Activated T-helper 1 cell treated with anti-CD3 and anti-CD28 coated beads, Interleukin-12 subunit alpha, Interleukin-12 subunit beta, Interleukin-2, Interleukin-4 antibody, amounts not matched to agents 30 ng/mL and 10 ng/mL and 1 ng/mL, durations not matched to agents 14 hours and 24 hours and 36 hours (primary cell): ENCODE measurements at places on chromosomes 11 and 22. TPM values are rescaled to one million over a fixed set of nuclear protein-coding genes. Genes with fewer than 3 reads are reported as not detected.

The DTX4 gene
- 0.05 TPM in 2 replicates for total RNA-seq

The OTOG gene
- total RNA-seq: not detected in 2 replicates

The PGA5 gene
- total RNA-seq: not detected in 2 replicates

The SLC22A8 gene
- not detected in 2 replicates for total RNA-seq

The MYBPC3 gene
- total RNA-seq: not detected in 2 replicates

GRCh38 chr11:65774525-65775306, 6.1 kb downstream of the AP5B1 start:
- H3K36me3 ChIP-seq: peaks cover 3% of the 10 kb centered on the region
- no peak for DNase-seq
- peaks cover 19% of the 10 kb centered on the region for H3K4me1 ChIP-seq
- no peak overlapping the region for H3K4me3 ChIP-seq
- H3K27me3 ChIP-seq: no peaks in the 10 kb centered on the region

DNA sequence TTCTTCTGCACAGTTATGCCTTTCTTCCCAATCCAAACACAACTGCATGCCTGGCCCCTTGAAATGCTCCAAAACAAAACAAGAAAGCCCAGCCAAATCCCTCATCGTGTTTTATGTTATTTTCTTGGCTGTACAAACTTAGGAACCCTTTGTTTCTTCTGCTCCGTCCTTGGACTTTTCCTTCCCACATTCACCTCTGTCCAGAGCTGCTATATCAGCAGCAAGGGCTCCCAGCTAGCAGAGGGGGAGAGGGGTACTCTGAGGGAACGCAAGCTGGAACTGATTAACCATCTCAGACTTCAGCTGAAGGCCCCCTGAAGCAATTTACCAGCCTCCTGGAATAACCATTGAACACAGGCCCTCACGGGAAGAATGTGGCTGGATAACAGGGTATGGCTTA, 214.7 kb downstream of the TENM4 start:
- H3K27me3 ChIP-seq: no peaks in the 10 kb centered on the region
- no peaks in the 10 kb centered on the region for H3K4me1 ChIP-seq
- no peak for DNase-seq
- no peak overlapping the region for H3K4me3 ChIP-seq

- DNase-seq: no peak
- H3K27me3 ChIP-seq: peaks cover 4% of the 10 kb centered on the region
- H3K27ac ChIP-seq: no peak overlapping the region
- H3K4me3 ChIP-seq: no peak overlapping the region
- H3K4me1 ChIP-seq: peaks cover 26% of the 10 kb centered on the region
- H3K36me3 ChIP-seq: peaks cover 34% of the 10 kb centered on the region
These were observed 7.0 kb downstream of the MTFP1 start for GRCh38 chr22:30432520-30432919.

DNA sequence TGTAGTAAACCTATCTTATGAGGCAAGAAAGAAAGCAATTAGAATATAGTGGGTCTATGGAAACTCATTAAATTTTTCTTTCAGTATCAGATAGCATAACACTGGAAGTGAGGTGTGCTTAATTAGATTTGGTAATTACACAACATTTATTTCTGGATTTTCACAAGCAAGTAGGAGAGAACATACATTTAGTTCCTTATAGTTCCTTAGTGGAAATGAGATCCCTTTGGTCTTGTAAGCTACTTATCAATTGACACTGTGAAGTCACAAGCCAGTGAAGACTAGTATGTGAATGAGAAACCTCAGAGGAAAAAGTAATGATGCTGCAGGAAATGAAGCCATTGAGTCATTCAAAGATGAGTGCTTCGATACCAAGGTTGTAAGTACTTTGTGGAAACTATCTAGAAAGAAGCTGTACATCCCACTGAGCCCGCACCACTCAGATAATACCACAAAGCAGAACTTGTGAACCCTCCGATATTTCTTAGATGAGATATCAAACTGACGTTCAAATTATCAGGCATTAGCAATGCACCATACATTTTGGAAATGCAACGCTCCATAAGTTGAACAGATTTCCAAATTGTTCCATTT, 53.5 kb downstream of the ENTHD1 start:
- H3K4me1 ChIP-seq: peaks cover 16% of the 10 kb centered on the region
- H3K4me3 ChIP-seq: no peak overlapping the region
- H3K36me3 ChIP-seq: no peaks in the 10 kb centered on the region
- peak overlapping the region; percentile 51 for H3K27ac ChIP-seq

GRCh38 chr11:11663907-11664306, 42.1 kb upstream of the GALNT18 start:
- H3K27ac ChIP-seq: no peak overlapping the region
- no peaks in the 10 kb centered on the region for H3K4me1 ChIP-seq
- H3K27me3 ChIP-seq: peaks cover 16% of the 10 kb centered on the region
- no peak for DNase-seq
- H3K36me3 ChIP-seq: no peaks in the 10 kb centered on the region

DNA sequence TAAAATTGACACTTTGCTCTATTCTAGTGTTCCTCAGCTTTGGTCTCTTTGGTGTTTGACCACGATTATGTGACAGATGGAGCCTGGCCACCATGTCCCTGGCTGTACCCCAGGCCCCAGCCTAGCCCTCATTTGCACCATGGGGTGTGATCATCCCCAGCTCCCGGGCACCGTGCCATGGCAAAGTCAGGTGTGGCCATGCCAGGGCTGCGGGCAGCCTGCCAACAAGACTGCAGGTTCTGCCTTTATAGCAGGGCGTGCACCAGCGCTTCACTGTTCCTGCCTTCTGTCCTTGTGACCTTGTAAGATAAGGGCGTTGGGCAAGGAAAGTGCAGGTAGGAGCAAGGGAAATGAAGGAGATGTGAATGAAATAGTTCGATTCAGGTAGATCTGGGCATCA, 22.4 kb upstream of the APOBEC3A start:
- peaks cover 38% of the 10 kb centered on the region for H3K27me3 ChIP-seq
- H3K27ac ChIP-seq: no peak overlapping the region
- no peaks in the 10 kb centered on the region for H3K36me3 ChIP-seq

GRCh38 chr11:79185351-79185750, 255.5 kb downstream of the TENM4 start:
- no peak overlapping the region for H3K4me3 ChIP-seq
- no peaks in the 10 kb centered on the region for H3K36me3 ChIP-seq
- DNase-seq: no peak
- no peaks in the 10 kb centered on the region for H3K4me1 ChIP-seq

DNA sequence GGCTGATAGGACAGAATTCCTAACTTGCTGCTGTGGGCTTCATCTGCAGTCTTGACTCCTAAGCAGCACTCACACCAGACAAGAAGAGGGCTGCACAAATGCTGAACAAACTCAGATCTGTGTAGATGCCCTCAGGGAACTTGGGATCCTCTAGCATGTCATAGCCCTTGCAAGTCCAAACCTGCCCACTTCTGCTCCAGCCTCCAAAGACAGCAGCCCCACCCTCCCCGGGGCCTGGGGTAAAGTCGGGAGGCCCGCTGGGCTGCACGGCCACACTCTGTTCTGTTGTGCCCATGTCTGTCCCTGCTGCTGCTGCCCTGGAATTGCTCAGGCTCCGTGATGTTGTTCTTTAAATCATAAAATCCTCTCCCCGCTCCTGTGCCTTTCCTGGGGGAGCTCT, 28.3 kb downstream of the DRD2 start:
- H3K4me1 ChIP-seq: peaks cover 5% of the 10 kb centered on the region
- peaks cover 14% of the 10 kb centered on the region for H3K27me3 ChIP-seq
- no peak overlapping the region for H3K4me3 ChIP-seq
- no peak for DNase-seq

DNA sequence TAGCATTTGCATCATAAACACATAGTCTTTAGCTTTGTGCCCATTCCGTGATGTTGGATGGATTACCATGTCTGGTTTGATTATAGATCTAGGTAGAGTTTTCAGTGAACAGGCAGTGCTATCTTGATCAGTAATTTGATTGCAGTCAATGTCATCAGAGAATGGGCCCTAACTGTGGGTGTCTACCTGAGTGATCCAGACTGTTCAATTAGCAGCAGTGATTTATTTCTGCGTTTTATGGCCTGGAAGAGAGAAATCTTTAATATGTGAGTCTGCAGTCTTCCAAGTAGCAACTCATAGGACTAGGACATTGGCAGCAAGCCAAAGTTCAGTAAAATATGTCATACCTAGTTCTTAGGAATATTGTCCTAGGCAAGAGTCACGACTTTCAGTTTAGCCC, 80.3 kb downstream of the CASP12 start:
- H3K27ac ChIP-seq: no peak overlapping the region
- H3K4me1 ChIP-seq: no peaks in the 10 kb centered on the region
- no peaks in the 10 kb centered on the region for H3K27me3 ChIP-seq
- no peak for DNase-seq
- peaks cover 4% of the 10 kb centered on the region for H3K36me3 ChIP-seq

- H3K27me3 ChIP-seq: peaks cover 6% of the 10 kb centered on the region
- H3K36me3 ChIP-seq: no peaks in the 10 kb centered on the region
- H3K4me3 ChIP-seq: no peak overlapping the region
- no peaks in the 10 kb centered on the region for H3K4me1 ChIP-seq
- no peak for DNase-seq
These were observed 230.8 kb downstream of the ADAMTS15 start for GRCh38 chr11:130679247-130679646.

DNA sequence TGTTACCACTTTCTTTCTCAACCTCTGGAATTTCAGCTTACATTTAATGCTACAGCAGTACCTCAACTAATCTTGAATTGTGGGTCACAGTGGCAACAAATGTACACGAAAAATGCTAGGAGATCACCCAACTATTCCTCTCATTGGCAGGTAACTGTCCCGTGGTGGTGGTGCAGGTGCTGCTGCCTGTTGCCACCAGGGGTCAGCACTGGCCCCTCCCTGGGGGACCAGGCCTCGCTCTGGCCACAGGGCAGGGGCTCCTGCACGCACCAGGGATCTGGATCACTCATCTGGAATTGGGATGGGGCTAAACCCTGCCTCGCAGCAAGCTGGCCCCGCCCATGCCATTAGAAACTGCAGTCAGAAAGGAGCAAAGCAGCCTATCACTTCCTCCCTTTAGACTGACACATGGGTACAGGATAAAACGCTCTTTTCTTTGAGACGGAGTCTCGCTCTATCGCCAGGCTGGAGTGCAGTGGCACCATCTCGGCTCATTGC, 6.9 kb upstream of the POLDIP3 start:
- H3K27ac ChIP-seq: peak overlapping the region; percentile 26
- no peak overlapping the region for H3K4me3 ChIP-seq

DNA sequence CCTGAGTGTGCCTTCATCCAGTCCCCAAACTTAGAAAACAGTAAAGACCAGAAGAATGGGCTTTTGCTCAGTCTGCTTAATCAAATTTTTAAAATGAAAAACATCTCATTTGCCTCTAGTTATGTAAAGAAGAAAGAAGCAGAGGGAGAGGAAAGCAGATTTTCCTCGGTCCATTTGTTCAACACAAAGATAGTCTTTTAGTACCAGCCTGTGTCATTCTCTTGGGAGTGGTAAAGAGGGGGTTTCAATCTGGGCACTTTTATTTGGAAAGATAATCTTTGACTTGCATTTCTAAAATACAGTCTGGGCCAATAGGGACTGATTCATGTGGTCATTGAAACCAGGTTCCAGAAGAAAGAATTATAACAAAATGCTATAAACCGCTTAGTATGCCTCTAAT, 29.5 kb downstream of the KREMEN1 start:
- no peaks in the 10 kb centered on the region for H3K4me1 ChIP-seq
- no peak overlapping the region for H3K27ac ChIP-seq
- DNase-seq: no peak
- no peaks in the 10 kb centered on the region for H3K36me3 ChIP-seq
- H3K27me3 ChIP-seq: peaks cover 18% of the 10 kb centered on the region

DNA sequence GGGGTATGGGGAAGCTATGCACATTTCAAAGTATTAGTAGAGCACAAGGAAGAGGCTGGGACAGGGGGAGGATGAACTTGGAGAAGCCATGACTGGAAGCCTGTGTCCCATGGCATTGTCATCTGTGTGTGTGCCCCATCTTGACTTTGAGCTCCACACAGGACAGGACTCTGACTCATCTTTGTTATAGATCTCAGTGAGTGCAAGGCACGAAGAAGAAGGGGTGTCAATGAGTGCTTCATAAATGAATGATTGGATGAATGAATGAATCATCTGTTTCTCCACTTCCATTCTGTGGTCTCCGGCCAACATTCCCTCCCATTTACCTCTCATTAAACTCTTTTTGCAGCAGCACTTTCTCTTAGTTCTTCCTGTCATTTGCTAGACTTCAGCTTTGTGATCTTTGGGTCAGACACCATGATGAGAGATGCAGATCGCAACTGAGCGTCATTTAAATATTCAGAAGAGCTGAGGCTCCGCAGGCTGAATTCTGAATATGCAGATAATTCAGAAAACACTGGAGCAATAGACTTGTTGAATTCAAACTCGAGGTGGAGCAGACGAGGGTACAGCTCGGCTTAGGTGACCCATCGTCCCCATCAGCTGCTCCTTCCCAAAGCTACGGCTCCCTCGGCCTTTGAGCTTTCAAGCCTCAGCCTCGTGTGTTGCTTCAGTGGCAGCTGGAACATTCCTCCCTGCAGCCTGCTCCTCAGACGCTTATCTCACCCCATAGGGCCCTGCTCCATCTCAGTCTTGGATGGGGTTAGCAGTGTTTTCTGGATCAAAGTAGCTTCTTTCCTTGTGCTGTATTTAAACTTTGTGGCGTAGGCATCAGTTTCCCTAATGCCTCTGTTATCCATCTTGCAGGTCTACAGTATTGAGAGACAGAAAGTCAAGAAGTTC, 30.8 kb downstream of the APOL3 start:
- peaks cover 11% of the 10 kb centered on the region for H3K27me3 ChIP-seq
- H3K36me3 ChIP-seq: no peaks in the 10 kb centered on the region
- H3K27ac ChIP-seq: no peak overlapping the region
- no peak for DNase-seq
- H3K4me1 ChIP-seq: peaks cover 12% of the 10 kb centered on the region

GRCh38 chr11:22432291-22433093, 94.3 kb downstream of the SLC17A6 start:
- no peaks in the 10 kb centered on the region for H3K36me3 ChIP-seq
- no peak for DNase-seq
- no peak overlapping the region for H3K4me3 ChIP-seq
- peaks cover 19% of the 10 kb centered on the region for H3K27me3 ChIP-seq

- H3K36me3 ChIP-seq: peaks cover 2% of the 10 kb centered on the region
- no peak overlapping the region for H3K27ac ChIP-seq
- H3K27me3 ChIP-seq: no peaks in the 10 kb centered on the region
- DNase-seq: no peak
- H3K4me3 ChIP-seq: no peak overlapping the region
These were observed 41.6 kb downstream of the PRCP start for GRCh38 chr11:82858556-82859091.

- H3K4me3 ChIP-seq: no peak overlapping the region
- no peak overlapping the region for H3K27ac ChIP-seq
- no peak for DNase-seq
- no peaks in the 10 kb centered on the region for H3K36me3 ChIP-seq
- peaks cover 6% of the 10 kb centered on the region for H3K4me1 ChIP-seq
These were observed 319.7 kb upstream of the CTSC start for GRCh38 chr11:88657076-88657738.
